ENCODE measurements at places on chromosomes 2 and 18. TPM values are rescaled to one million over a fixed set of nuclear protein-coding genes. Genes with fewer than 3 reads are reported as not detected.

The ASIC4 gene
- total RNA-seq = not detected

The CFAP210 gene
- 0.49 TPM for total RNA-seq

The MOGAT1 gene
- total RNA-seq = not detected

The ZAP70 gene
- 16.7 TPM for total RNA-seq

The CD207 gene
- 2.5 TPM for total RNA-seq

The EML6 gene
- total RNA-seq = 1.7 TPM

The GKN1 gene
- not detected for total RNA-seq

The SPC25 gene
- not detected for total RNA-seq

- DNase-seq = no peak
Observed at GRCh38 chr2:145750612-145751011, 1230.7 kb upstream of the ZEB2 start.

DNA sequence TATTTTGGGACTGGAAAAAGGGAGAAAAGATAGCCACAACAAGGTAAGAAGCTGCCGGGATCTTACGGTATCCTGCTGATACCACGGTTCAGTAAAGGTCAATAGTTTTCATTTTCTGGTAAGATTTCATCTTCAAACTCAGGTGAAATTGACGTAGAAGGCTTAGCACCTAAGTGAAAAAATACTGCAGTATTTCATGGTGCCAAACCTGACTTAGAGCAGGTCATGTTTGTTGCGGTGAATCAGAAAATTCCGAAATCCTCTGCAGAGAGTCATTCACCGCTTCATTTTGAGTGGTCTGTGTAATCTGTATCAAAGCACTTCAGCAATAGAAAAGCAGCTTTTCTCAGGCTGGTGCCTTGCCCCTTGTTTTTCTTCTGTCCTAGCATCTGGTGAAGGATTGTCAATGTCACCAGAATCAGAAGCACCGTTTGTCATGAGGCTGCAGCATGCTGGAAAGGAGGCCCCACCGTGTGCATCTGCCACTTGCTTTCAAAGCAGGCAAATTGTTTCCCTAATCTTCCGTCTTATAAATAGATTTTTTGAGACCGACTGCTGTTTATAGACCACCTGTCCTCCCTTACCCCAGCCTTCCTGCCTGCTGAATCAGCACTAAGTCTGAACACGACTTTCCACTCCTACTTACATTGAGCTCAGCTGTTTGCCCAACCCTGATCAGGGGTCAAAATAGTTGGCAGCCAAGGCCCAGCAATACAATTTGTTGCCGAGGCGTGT lies 156.3 kb downstream of the EML6 start:
- DNase-seq = no peak

DNA sequence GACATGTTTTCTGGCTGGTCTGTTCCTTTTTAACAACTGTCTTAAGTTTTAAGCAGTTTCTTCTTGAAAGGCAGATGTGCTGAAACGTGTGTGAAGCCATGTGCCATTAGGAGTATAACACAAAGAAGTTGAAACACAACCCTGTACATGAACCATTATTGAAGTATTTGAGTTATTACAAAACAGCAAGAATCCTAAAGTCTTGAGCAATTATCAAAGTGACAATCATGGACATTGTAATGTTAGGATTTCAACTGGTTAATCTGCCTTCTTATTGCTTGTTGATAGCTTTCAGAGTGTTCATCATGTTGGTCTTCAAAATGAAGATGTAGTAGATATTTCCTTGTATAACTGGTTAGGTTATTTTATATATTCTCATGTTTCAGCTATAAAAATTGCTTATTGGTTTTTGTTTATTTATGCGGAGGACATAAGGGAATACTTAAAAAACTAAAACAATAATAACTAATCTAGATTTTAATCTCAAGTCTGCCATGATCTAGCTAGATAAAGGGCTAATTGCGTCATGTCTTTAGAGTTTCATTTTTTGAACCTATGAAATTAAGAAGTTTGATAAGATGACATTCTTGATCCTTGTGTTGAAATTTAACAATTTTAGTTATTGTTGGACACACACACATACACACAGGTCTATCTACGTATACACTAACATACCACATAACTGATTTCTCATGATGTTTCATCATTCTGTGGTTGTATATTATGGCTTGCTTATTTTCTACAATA lies 21.1 kb downstream of the PPP1R1C start:
- no peak for DNase-seq

- no peak for DNase-seq
Observed at GRCh38 chr2:10447300-10447894, 730 bp downstream of the ODC1 start.

- no peak for DNase-seq
Observed at GRCh38 chr18:21183670-21184069, 58.4 kb upstream of the GREB1L start.

DNA sequence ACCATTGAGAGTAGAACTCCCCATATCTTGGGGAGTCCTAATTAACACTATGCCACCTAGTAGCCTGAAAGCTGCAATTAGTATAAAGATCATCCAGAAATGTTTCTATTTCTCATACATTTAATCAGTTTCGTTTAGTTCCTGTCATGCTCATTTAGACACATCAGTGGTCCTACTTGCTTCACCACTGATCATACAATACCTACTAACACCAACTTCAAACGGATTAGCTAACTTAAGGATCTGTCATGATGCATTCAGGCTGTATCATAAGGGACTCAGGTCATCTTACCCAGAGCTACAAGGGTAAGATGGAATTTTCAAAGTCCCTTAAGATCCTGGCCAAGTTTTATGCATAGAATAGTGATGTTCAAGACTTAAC lies 6.8 kb downstream of the SRSF7 start:
- no peak for DNase-seq

DNA sequence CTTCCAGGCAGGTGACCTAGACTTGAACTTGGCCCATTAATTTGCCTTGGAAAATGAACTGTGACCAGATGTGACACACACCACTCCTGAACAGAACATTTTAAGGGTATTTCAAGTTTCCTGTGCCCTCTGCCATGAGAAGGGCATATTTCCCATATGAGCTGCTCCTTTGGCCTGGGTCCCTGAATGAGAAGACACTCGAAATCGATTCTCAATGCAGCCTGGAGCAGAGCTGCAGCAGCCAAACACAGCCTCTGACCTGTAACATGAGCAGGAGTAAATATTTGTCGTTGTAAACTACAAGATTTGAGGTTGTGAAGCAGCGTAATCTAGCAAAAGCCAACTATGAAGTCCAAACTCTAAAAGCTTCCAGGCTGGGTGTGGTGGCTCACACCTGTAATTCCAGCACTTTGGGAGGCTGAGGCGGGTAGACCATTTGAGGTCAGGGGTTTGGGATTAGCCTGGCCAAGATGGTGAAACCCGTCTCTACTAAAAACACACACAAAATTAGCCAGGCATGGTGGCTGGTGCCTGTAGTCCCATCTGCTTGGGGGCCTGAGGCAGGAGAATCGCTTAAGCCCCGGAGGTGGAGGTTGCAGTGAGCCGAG lies 30.1 kb upstream of the SOS1 start:
- DNase-seq = no peak

GRCh38 chr2:76197842-76198448 lies 487.2 kb upstream of the GCFC2 start:
- DNase-seq = no peak

- no peak for DNase-seq
Observed at GRCh38 chr18:43396266-43396665, 119.0 kb upstream of the SYT4 start.

GRCh38 chr2:119249311-119249710 lies 25.7 kb downstream of the STEAP3 start:
- DNase-seq = no peak

GRCh38 chr2:176443946-176444345 lies 174.7 kb downstream of the MTX2 start:
- no peak for DNase-seq
